ENCODE measurements at places on chromosomes 6 and 20.

GRCh38 chr20:23241416-23241815 lies 109.2 kb upstream of the NXT1 start:
- no peak for DNase-seq

DNA sequence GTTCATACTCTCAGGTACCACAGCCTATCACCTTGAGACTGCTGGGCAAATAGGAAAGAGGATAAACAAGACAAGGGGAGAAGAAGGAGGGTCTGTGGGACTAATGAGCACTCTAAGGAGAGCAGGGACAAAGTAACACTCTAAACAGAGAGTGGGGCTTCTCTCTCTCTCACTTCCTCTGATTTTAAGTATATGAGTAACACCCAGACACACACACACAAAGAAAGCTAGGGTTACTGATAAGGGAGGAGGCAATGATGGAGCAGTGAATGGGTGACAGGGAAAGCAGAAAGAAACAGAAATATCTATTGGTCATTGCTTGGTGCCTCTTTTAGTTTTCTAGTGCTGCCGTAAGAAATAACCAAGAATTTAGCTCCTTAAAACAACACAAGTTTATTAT lies 96.2 kb upstream of the RNF217 start:
- DNase-seq: no peak

- DNase-seq: no peak
Measured at GRCh38 chr6:94845742-94846141, 731.6 kb upstream of the MANEA start.

DNA sequence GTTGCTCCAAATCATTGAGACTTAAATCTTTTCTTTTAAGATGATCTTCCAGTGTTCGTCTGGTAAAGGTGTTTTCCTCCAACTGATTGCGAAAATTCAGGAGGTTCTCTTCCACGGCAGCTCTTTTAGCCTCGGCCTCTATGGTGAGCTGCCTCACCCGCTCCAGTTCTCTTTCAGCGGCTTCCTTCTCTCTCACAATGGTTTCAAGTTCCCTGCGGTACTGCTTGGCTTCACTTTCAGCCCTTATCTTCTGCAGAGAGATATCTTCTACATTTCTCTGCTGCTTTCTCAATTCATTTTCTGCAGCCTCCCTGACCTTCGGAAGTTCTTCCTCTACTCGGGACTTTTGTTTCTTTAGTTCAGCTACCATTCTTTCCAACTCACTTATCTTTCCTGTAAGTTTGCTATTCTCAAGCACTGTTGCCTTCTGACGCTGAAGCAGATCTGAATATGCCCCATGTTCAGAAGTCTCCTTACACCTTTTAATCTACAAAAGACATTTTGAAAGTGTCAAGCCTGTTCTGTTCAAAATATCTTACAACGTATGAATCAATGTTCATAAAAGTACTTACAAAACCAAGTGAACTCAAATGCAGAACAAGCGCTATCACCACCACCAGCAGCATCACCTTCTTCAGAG lies 22.3 kb downstream of the DST start:
- DNase-seq: no peak

Measured in NCI-H2081 treated with DMSO at 0.1 percent for 48 hours (cell line).